ENCODE measurements at places on chromosomes 4 and X. TPM values are rescaled to one million over a fixed set of nuclear protein-coding genes. Genes with fewer than 3 reads are reported as not detected.

DNA sequence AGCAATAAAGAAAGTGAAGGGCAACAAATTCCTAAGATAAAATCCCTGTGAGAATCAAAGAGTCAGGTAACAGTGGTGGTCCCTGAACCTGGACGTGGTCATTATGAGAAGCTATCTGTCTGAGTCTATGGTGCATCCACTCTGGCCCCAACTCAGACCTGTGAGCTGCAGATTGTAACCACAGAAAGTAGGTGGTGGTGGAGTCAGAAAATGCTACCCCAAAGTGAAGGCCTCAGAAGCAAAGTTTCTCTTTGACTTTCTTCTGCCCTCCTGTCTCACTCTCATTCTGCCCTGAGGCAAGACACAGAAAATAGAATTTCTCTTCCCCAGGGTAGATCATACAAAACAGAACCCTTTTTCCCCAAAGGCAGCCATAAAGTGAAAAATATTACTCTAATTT is 84.1 kb upstream of the NEIL3 start:
- H3K4me3 ChIP-seq: no peak overlapping the region
- H3K27ac ChIP-seq: no peak overlapping the region
- H3K4me1 ChIP-seq: peaks cover 5% of the 10 kb centered on the region
- DNase-seq: no peak
- no peaks in the 10 kb centered on the region for H3K36me3 ChIP-seq

DNA sequence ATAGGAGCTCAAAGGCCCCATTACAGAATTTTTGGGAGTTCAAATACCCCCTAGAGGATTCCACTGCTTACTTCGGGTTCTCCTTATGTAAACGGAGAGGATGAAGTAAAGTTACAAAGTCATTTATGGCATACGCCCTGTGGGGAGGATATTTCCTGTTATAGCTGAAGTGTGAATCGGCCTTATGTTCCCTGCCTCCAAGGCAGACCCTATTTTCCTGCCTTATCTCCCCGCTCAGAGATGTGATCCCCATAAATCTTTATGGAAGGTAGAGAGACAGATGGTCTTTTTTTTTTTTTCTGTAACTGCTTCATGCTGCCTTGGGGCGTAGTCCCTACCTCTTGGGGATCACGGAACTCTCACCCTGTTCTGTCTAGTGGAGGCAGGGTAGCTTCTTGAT is 56.0 kb upstream of the DHX15 start:
- no peaks in the 10 kb centered on the region for H3K36me3 ChIP-seq
- no peaks in the 10 kb centered on the region for H3K27me3 ChIP-seq
- no peak overlapping the region for H3K27ac ChIP-seq
- no peak overlapping the region for H3K4me3 ChIP-seq
- no peak for DNase-seq
- no peaks in the 10 kb centered on the region for H3K4me1 ChIP-seq

DNA sequence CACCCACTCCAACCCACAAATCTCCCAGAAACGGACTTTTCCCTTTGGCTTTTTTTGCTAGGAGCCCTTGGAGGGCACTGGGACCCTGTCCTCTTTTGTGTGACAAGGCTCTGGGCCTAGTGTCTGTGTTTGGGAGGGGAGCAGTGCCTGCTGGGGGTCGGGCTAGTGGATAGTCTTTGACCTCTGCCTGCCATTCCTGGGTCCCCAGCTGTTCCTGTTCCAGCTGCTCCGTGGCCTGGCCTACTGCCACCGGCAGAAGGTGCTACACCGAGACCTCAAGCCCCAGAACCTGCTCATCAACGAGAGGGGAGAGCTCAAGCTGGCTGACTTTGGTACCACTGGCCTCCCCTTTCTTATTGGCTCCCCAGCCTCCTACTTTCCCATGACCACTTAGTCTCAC is 6.7 kb upstream of the USP11 start:
- H3K27me3 ChIP-seq: no peaks in the 10 kb centered on the region
- peaks cover 21% of the 10 kb centered on the region for H3K36me3 ChIP-seq
- no peak for DNase-seq
- H3K27ac ChIP-seq: no peak overlapping the region

DNA sequence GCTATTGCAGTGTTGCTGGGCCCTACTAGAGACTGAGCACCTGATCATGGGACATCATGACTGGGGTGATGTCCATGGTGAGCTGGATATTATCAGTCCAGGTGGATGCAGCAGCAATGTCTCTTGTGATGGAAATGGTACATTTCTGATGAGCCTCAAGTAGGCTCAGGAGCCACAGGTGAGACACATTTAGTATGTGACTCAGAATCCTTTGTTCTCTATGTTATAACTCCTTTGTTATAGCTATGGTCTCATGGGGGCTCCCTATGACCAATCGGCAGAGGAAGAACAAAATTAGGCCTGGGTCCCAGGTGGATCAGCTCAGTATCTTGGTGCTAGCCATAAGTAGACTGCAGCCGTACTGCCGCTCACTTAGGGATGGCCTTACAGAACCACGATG is 107.9 kb upstream of the FAT1 start:
- H3K27ac ChIP-seq: no peak overlapping the region
- no peak for DNase-seq
- H3K27me3 ChIP-seq: no peaks in the 10 kb centered on the region
- no peak overlapping the region for H3K4me3 ChIP-seq
- no peaks in the 10 kb centered on the region for H3K36me3 ChIP-seq

Gene PRIMPOL
- 19.0 TPM for total RNA-seq

DNA sequence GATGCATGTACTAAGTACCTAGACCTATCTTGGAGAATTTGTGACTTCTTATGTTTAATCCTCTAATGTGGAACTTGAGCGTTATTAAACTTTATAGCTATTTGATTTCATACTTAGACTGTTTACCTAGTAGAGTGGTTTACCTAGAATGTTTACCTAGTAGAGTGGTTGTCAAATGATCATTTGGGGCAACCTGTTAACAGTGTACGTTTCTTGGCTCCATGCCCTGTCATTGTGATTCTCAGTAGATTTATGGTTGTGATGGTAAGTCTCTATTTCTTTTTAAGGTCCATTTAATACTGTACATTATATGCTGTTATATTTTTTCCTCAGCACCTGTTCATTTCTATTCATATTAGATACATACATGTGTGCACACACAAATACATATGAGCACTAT is 233.0 kb upstream of the MAD2L1 start:
- H3K4me3 ChIP-seq: no peak overlapping the region
- no peak for DNase-seq
- no peaks in the 10 kb centered on the region for H3K4me1 ChIP-seq
- H3K27ac ChIP-seq: no peak overlapping the region

DNA sequence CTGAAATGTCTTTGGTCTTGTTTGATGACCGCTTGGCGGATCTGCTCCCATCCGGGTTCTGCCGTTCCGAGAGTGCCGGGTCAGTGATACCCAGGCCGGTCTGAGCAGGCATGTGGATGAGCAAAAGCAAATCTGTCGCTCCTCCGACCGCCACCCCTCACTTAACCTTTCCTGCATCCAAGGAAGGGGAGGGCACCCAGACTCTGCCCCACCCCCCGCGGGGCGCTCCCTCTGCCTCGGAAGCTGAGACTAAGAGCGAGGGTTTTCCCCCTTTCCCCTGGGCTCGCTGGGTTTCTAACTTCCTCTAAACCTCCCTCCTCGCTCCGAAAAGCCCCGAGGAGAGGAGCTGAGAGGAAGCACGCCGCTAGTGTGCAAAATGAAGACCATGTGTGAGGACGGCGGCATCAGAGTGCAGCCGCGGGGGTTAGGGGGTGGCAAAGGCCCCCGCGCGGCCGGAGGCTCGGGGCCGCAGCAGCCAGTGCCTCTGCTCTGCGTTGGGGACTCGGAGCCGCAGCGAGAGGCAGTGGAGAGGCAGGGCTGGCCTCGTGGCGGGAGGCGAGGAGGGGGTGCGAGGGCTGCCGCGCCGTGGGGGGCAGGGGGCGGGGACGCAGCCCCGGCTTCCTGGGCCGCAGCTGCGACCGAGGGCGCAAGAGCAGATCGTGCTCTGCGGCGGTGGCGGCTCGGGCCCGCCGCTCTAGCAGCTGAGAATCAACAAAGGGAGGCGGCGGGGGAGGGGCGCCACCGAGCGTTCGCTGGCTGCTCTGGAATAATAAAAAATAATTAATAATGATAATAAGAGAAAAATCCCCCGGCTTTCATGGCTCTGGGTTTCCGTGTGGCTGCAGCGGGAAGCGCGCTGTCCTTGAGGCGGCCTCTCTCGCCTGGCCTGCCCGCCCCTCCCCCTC is 55.8 kb upstream of the BCOR start:
- H3K36me3 ChIP-seq: no peaks in the 10 kb centered on the region
- H3K4me3 ChIP-seq: peak overlapping the region; percentile 53
- no peaks in the 10 kb centered on the region for H3K4me1 ChIP-seq
- peak; percentile 60 for DNase-seq

DNA sequence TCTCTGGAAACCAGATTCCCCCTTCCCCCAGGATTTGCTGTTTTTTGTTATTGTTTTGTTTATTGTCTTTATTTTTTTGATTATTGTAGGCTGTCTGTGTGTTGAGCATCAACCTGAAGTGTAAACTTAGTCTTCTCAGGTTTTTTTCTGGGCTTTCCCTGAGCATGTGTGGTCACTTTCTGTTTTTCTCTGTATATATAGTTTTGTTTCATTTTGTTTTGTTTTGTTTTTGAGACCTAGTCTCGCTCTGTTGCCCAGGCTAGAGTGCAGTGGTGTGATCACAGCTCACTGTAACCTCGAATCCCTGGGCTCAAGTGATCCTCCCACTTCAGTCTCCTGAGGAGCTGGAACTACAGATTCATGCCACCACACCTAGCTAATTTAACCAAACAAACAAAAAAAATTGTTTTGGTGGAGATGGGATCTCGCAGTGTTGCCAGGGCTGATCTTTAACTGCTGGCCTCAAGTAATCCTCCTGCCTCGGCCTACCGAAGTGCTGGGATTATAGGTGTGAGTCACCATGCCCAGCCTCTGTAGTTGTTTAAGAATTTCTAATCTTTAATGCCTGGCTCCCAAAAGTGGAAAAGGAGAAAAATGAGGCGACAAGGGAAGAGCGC is 9.1 kb downstream of the IL13RA1 start:
- no peak for DNase-seq
- H3K36me3 ChIP-seq: no peaks in the 10 kb centered on the region

DNA sequence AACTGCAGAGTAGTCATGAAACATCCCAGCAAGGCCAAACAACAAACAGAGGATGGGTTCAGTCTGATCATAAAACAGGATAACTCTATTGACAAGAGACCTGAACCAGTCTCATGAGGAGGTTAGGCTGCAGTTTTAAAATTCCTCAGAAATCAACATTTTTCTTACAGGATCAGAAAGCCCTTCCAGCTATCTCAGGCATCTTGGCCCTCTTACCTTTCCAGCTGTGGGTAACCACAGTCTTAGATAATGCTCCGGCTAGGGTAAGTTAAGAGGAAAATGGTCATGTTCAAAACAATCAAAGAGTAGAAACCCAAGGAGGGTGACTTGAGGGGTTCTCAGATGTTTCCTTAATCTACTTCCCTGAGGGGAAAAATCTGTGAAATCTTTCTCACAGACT is 5.1 kb downstream of the CTSO start:
- no peaks in the 10 kb centered on the region for H3K27me3 ChIP-seq
- DNase-seq: no peak
- no peak overlapping the region for H3K4me3 ChIP-seq
- peaks cover 5% of the 10 kb centered on the region for H3K4me1 ChIP-seq
- H3K36me3 ChIP-seq: no peaks in the 10 kb centered on the region

All from CD8-positive, alpha-beta memory T cell (primary cell).